ENCODE measurements at places on chromosomes 6 and 20.

- no peak for DNase-seq
Measured at GRCh38 chr6:34295721-34296120, 46.9 kb upstream of the SMIM29 start.

DNA sequence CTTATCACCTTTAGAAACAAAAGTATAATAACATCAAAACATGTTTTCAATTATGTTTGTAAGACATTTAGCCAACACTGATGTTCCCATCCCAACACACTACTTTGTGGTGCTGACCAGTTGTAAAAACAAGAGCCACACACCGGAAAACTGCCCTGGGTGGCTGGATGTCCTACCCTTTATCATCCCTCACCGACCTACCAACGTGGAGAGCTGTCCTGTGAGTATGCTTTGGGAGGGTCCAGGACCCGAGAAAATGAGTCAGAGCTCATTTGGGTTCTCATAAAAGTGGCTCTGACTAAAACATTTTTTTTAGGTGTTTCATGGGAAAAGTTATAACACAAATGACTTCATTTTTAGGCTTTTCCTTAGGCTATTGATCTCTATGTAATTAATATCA lies 29.3 kb upstream of the CTAGE9 start:
- no peak for DNase-seq

DNA sequence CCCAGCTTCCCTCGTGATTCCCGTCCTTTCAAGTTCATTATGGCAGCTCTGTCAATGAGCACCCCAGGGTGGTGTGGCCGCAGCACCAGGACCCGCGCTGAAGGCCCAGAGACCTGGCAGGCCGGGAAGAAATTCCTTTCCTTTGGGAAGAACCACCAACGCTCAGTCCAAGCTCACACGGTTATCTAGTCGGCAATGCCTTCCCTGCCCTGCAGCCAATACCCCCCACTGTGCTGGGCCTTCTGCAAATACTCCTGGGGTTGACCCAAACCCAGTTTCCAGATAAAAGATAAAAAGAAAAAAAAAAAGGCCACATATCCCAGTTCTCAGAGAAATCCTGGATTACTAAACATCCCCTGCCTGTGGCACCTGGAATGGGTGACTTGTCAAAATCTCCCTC lies 28.7 kb downstream of the PXDC1 start:
- no peak for DNase-seq

DNA sequence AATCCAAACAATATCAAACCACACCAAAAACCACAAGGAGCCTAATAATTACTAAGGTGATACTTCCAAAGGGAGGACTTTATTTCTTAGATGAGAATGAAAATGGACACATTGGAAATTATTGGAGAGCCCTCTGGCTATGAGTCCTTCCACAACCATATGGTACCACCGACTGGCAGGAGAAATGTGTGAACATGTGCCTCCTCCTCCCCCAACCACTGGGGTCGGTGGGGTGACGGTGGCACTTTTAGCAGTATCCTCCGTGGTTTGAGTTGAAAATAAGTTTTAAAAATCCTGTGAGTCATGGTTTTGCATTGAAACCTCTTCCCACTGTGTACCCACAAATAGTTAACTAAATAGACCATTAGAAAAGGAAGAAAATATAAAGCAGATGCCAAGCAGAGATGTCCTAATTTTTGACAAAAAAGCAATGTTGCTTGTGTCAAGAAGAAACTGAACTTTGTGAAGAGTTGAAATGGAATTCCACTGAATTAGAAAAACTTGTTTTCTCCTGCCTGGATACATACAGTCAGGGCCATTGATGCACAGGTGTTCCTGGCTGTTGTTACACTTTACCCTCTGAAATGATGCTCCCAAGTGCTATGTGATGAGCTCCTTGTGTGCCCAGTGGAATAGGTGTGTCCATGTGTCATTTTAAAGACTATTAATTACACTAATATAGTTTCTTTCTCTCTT lies 3.2 kb downstream of the EDN1 start:
- no peak for DNase-seq

DNA sequence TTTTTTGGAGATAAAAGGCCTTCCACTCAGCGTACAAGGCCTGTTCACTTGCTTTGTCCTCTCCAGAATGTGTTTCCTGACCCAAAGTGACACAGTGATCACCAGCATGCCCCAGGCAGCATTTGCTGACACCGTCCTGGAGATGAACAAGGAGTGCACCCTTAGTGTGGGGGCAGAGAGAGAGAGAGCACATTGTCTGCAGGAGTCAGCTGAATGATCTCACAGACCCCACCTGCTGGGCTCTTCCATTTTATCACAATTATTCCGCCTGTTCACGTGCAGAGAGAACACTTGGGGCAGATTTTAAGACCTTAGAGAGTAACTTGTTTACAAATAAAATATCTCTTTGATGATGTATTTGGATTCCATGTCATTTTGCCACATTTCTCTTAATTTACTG lies 22.4 kb upstream of the MAS1L start:
- DNase-seq, result no peak

DNA sequence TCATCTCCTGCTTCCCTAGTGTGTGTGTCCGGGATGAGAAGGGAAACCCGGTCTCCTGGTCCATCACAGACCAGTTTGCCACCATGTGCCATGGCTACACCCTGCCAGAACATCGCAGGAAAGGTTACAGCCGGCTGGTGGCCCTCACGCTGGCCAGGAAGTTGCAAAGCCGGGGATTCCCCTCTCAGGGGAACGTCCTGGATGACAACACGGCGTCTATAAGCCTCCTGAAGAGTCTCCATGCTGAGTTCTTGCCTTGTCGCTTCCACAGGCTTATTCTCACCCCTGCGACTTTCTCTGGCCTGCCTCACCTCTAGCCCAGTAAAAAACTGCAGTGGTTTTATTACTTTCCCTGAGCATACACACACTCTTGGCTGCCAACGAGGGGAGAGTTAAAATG lies 23.9 kb upstream of the C6orf141 start:
- no peak for DNase-seq

- peak; percentile 72 for DNase-seq
Measured at GRCh38 chr6:82270881-82271635, 23.5 kb upstream of the IBTK start.

DNA sequence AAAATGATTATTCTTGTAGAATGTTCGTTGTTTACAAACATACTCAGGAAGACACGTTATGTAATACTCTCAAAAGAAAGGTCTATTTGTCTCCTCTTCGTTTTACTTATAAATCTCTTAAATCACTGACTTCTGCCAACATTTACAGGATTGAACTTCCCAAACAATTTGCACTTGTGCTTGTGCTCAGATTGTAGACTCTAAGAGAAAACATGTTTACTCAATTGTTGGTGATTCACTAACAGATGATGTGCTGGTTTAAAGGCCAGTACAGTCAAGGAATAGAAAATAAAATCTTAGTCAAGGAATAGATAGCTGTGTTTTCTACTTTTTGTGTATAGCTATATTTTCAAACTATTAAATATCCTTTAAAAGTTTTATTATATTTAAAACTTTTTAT lies 172.8 kb downstream of the GJA1 start:
- no peak for DNase-seq

GRCh38 chr20:59933296-59933848 lies at the start of gene SYCP2:
Gene SYCP2 (minus strand): TSS chr20:59933637. CDS start chr20:59922413, 11,224 bp downstream.
- no peak for DNase-seq

- DNase-seq, result peak; percentile 56
Measured at GRCh38 chr6:68638230-68638900, 3.3 kb downstream of the ADGRB3 start.

DNA sequence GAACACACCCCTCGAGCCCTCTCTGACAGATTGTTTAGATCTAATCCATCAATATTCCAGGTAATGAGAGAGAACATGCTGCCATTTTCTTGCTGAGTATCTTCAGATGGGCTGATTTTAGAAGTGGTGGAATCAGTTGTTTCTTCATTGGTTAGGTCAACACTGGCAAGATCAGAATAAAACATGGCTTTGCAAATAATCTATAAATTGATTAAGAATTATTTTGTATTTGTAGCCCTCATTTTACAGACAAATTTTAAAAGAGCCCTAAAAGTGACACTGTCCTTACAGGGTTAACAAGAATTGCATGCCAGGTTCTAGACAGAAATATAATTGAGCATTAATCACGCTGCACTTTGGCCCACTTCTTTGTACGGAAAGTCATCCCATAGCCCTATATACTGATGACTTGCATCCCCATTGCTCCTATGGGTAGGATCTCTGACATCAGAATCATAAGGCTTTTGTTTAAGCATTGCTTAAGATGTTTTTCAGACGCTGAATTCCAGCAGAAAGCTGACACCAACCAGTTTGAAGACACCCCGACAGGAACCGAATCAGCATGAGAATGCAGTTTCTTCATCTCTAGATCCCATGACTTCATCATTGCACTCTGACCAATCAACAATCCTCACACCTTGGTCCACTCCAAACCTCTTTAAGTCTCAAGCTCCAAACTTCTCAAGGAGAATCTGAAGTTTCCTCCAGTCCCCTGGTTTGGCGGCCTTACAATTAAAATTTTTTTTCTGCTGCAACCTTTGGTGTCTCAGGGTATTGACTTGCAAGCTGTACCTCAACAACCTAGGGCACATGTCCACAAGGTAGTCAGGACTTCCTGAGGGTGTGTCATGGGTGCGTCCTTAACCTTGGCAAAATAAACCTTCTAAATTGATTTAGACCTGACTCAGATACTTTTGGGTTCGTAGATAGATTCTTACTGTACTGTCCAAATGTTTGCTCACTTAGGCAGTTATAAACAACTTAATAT lies 7.8 kb downstream of the TDP2 start:
- no peak for DNase-seq

- no peak for DNase-seq
Measured at GRCh38 chr6:94133106-94133505, 713.7 kb upstream of the EPHA7 start.

GRCh38 chr6:35512740-35513139 lies at the start of gene TULP1:
Gene TULP1 (minus strand): TSS chr6:35512896. CDS start chr6:35512858, 38 bp downstream.
- no peak for DNase-seq

- no peak for DNase-seq
Measured at GRCh38 chr6:12750416-12750815, 33.8 kb downstream of the PHACTR1 start.

GRCh38 chr6:161300823-161301222 lies 27.0 kb upstream of the AGPAT4 start:
- DNase-seq, result no peak

DNA sequence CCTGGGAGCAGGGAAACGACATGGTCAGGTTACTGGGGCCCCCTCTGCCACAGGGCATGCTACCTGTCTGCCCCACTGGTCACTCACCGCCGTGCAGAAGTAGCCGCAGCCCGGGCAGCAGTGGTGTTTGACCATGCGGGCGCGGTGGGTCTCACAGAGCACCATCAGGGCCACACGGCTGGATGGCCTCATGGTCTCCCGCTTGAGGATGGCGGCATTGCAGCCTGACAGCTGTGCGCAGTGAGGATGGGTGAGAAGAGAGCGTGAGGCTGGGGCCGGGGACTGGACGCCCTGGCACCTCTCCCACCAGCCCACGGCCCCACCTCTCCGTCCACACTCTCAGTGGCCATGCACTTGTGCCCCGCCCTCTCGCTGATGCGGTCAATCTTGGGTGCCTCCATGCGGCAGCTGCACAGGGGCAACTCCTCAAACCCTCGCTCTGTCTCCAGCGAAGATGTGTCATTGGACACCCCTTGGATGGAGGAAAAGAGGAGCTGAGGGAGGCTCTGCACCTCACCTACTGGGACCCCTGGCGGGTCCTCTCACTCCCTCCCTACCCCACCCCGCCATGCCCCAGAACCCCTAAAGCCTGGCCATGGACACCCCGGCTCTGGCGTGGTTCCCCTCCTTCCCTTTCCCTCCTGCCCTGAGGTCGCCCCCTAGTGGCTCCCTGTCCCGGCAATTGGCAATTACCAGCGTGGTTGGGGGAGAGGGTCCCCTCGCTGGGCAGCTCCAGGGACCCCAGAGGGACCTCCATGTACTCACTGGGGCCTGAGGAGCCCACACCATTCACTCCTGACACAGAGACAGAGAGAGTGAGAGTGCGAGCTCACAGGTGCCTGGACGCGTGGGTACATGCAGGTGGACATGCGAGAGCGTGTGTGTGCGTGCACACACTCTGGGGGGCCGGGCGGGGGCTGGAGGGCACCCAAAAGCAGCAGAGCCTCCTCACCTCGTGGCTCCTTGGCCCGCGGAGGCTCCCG lies 8.9 kb downstream of the EHMT2 start:
- peak; percentile 64 for DNase-seq

GRCh38 chr20:17897566-17898307 lies 70.9 kb downstream of the SNX5 start:
- no peak for DNase-seq

DNA sequence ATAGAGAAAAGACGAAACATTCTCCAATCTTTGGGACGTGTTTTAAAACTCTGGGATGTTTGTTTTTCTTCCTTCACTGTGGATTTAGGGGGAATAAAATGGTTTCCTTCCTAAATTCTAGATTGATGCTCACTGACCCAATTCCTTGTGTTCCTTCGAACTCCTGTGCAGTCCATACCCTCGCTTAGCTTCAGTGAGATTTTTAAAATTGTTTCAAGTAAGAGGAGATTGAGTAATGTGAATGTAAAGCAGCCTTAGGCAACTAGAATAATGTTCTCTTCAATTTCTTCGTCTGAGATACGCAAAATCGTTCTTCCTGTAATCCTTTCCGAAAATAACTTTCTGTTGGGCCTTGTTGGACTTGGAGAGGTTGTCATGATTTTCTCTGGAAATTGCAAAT lies 2.6 kb upstream of the VGLL2 start:
- DNase-seq, result no peak

GRCh38 chr6:35093783-35094182 lies 47.4 kb downstream of the TCP11 start:
- no peak for DNase-seq

- no peak for DNase-seq
Measured at GRCh38 chr6:145743332-145743731, 8.0 kb upstream of the EPM2A start.

- DNase-seq, result no peak
Measured at GRCh38 chr6:147158881-147159280, 45.3 kb upstream of the STXBP5 start.

- DNase-seq, result no peak
Measured at GRCh38 chr20:61192337-61192950, 59.6 kb upstream of the CDH4 start.

DNA sequence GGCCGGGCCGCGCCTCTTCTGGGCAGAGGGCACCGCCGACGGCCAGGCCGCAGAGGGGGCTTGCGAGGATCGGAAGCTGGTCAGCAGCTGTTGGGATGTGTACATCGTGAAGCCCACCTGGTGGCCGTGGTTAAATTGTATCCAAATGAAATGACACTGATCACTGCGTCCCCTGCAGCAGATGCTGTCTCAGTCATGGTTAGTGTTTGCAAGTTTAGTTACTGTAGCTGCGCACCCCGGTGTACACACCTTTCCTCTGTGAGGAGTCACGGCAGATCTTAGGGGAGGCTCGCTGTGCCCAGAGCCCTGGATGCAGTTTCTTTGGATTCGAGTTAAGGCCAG lies 653 bp downstream of the NAA20 start:
- DNase-seq, result no peak
